ENCODE measurements at places on chromosomes 7 and 10.

GRCh38 chr7:138350701-138351357, 109.2 kb upstream of the TRIM24 start:
- DNase-seq: no peak

- DNase-seq: no peak
These were observed 17.1 kb upstream of the LIPF start for GRCh38 chr10:88647061-88647615.

GRCh38 chr7:122970740-122971725, 24.5 kb downstream of the TAS2R16 start:
- no peak for DNase-seq

DNA sequence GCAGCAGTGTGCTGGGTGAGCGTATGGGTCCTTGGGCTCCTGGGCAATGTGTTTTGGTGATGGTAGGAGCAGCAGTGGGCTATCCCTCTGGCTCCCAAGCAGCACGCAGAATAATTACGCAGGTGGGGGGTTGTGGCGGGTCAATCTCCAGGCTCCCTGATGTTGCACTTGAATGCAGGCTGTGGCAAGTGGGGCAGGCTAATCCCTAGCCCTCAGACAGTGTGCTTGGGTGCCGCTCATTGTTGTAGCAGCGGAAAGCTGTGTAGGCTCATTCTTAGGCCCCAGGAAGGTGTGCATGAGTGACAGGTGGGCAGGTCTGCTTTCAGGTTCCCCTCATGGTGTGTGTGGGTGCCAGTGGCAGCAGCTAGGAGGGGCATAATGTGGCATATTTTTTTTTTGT, 44.1 kb downstream of the LOXL4 start:
- DNase-seq: no peak

- no peak for DNase-seq
These were observed 47.1 kb downstream of the SLC35G1 start for GRCh38 chr10:93940881-93941280.

DNA sequence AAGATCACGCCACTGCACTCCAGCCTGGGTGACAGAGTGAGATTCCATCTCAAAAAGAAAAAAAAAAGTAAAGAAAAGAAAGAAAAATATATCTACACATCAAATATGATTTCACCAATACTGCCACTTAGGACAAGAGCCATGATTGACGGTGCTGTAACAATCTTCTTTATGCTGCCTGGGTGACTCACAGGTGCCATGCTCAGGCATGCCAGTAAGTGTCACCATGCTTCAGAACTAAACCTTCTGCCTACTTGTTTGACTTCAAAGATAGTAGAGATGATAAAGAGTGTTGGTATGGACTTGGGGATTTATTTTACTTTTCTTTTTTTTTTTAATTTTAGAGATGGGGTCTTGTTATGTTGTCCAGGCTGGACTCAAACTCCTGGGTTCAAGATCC, 33.6 kb upstream of the DNMBP start:
- no peak for DNase-seq

DNA sequence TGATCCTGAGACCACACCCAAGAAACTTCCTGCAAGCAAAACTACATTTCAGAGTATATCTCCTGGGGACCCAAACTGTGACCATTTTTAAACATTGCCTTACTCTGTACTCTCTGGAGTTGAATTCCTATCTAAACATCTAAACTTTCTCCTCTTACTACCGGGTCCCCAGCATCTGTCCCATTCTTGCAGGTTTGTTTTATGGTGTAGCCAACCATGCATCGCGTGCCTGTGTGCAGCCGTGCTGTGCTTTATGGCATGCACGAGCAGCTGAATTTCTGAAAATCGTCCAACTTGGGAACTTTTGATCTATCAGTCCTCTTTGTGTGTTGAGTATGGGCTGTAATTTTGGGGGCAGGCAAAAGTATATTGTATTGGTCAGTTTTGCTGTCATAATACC, 423.8 kb upstream of the DPP6 start:
- no peak for DNase-seq

DNA sequence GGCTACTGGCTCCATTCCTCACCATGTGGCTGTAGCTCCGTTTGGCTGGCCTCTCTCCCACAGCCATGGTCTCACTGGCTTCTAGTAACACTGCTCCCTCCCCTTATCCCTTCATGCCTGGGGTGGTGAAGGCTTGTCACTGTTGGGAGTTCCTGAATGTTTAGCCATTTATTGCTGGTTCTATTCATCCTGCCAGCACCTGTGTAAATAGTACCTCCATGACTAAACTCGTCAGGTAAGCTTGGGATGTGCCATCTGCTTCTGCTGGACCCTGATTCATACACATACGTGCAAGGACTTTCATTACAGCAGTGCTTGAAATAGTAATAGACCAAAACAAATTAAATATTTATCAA, 61.6 kb downstream of the CCDC71L start:
- no peak for DNase-seq

- no peak for DNase-seq
These were observed 215.8 kb downstream of the FOXP2 start for GRCh38 chr7:114630201-114630990.

DNA sequence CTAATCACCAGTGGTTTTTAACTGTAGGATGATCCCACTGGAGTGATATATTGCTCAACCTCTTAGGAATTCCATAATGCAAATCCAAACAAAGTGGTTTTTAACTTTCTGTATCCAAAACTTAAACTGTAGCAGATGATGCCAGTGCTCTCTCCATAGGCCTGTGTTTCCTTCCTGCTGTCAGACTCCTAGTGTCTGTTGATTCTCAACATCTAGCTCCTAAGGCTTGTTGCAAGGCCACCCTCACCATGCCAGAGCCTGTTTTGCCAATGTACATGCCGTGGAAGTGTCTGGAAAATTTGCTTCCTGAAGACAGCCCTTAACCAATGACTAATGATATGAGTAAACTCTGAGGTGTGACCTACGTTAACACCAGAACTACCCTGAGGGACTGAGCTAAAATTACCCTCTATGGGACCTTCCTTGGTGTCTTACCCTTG, 39.3 kb downstream of the C1GALT1 start:
- no peak for DNase-seq

- DNase-seq: no peak
These were observed 34.8 kb downstream of the MDFIC start for GRCh38 chr7:114956702-114957101.

- no peak for DNase-seq
These were observed 29.6 kb downstream of the FOXP2 start for GRCh38 chr7:114444196-114444595.

GRCh38 chr7:36045326-36045725, 107.7 kb upstream of the EEPD1 start:
- no peak for DNase-seq

DNA sequence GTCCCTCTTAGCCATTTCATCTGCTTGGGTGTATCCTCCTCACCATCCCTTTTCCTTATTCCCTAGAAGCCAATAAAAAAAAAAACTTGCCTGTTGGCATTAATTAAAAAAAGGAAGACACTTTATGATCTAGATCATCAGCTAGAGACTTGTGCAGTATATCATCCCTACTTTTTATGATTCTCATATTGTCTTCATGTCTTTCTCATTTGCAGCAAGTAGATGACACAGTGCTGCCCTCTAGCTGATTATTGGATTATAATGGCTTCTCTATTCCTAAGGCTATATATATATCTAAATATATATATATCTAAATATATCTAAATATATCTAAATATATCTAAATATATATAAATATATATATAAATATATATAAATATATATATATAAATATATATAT, 272.4 kb upstream of the LRGUK start:
- no peak for DNase-seq

- DNase-seq: no peak
These were observed 173.4 kb upstream of the PFKP start for GRCh38 chr10:2893991-2894390.

- DNase-seq: no peak
These were observed 235.1 kb downstream of the ARHGAP21 start for GRCh38 chr10:24488631-24489030.

DNA sequence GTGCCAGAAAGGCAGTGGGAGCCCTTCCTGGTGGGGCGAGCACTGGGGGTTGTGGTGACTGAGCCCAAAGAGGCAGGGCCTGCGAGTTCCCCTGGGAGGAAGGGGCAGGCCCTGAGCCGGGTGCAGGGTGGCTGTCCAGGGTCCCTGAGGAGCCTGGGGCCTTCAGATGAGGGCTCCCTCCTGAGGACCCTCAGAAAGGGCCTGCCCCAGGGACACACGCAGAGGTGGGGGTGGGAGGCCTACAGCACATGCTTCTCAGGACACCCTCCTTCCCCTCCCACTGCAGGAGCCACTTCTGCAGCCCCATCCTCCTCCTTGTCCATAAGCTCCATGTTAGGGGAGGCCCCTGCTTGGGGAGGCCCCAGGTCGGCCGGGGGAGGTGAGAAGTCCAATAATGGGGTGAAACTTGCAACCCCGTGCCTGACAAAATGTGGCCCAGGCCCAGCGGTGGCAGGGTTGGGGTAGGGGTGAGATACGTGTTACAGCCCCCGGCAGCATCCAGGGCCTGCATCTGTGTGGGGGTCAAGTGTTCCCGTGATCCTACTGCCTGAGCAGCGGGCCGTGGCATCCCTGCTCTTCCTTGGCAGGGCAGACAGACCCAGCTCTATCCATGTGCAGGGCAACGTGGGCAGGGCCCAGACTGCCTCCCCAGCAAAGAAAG, 31.8 kb upstream of the RET start:
- DNase-seq: no peak

GRCh38 chr7:116340201-116340847, 130.0 kb downstream of the TES start:
- no peak for DNase-seq

- DNase-seq: no peak
These were observed 10.7 kb downstream of the NCOA4 start for GRCh38 chr10:46019569-46020343.

- DNase-seq: no peak
These were observed 129.1 kb downstream of the SND1 start for GRCh38 chr7:127781081-127781480.

- no peak for DNase-seq
These were observed 513.6 kb downstream of the SORCS3 start for GRCh38 chr10:105154736-105155135.

DNA sequence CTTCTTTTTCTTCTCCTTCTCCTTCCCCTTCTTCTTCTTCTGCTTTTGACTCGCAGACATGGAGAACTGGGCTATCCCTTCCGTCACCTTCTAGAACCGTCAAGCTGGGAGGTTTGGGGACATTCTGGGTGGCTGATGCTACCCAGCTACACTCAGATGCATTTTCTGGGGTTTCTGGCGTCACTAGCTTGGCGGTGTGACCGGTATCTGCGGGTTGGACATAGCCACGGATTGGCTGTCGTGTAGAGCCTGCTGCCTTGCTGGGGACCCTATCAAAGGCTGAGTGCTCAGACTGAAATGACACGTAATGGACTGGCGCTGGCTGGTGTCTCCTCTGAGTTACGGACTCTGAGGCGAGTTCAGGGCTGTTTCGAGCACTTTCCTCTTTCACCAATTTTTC, 101.7 kb downstream of the SVIL start:
- DNase-seq: no peak

GRCh38 chr7:55085511-55086412, 66.9 kb downstream of the EGFR start:
- no peak for DNase-seq

GRCh38 chr10:5198386-5198785, 1.7 kb downstream of the AKR1C4 start:
- no peak for DNase-seq

DNA sequence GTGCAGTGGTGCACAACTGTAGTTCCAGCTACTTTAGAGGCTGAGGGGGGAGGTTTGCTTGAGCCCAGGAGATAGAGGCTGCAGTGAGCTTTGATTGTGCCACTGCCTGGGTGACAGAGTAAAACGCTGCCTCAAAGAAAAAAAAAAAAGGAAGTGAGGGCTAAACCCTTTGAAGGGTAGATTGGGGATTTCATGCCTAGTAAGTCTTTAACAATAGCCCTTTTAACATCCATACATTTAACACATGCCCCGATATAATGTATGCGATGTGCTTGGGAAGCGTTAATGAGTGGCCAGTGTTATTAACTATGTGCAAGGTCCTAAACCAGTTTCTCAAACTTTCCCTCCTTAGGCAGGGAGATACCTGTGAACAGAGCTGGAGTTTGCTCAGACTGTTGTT, 229.2 kb upstream of the HPS1 start:
- DNase-seq: no peak

DNA sequence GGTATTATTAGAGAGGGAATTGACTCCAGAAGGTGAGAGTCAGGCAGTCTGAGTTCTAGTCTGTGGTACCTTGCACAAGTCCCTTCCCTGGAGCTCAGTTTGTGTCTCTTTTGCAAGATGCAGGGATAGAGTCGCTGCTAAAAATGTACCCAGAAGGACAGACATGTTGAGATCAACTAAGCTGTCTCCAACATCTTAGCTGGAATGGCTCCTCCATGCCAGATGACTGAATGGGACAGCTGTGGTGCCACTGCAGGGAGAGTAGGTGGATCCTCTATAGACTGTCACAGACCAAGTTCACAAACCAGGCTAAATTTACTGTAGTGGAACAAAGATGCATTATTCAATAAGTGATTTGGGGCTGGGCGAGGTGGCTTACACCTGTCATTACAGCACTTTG, 120.1 kb downstream of the NEURL1 start:
- no peak for DNase-seq

DNA sequence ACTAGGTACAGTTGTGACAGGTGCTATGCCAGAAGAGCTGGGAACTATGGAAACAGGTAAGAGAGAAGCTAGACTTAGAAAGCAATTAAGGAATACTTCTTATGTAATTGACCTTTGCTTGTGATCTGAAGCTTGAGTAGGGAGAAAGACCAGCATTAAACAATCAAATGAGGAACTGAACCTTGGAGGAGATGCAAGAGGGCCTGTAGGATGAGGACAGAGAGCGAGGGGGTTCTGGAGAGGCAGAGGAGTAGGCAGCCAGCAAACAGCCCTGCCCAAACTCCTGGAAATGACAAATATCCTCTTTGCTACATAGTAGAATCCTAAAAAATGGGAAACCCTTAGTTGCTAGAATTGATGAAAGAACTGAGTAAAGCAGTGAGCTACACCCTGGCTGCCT, 41.6 kb upstream of the FAM204A start:
- no peak for DNase-seq

Measured in activated naive CD8-positive, alpha-beta T cell treated with anti-CD3 and anti-CD28 coated beads, Interleukin-2, amount 50 U/mL, for 16 hours (primary cell).